ENCODE measurements at places on chromosomes 2 and 18.

DNA sequence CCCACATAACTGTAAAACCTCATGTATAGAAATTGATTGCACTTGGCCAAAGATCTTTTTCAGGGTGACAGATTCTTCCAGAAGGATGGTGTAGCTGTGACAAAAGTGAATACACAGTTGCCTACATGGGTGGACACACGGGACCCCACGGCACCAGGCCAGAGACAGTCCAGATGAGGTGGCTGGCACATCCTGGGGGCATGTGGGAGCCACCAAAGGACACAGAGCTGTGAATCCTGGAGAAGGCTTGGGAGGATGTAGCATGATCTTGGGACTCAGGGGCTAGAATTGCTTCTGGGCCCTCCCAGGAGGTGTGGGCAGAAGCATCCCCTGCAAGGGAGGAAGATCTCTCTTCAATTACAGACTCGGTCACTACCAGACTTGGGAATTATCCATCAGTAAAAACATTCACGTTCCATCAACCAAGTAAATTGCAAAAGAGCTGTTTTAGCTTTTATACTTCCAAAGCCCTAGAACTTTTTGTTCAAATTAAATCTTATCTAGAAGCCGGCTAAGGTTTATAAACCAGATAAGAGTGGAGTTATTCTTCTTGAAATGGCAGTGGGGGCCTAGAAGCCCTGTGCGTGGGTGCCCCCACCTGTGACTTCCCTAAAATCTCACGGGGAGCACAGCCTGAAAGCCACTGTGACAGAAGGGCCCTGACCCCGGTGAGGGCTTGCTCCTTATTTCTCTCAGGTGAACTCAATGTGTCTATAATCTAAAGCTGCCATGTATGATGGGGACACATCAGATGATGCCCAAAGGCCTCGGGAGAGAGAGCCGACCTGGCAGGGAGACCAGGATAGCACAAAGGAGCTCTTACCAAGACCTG, 81.7 kb downstream of the SEPTIN10 start:
- DNase-seq, result no peak

DNA sequence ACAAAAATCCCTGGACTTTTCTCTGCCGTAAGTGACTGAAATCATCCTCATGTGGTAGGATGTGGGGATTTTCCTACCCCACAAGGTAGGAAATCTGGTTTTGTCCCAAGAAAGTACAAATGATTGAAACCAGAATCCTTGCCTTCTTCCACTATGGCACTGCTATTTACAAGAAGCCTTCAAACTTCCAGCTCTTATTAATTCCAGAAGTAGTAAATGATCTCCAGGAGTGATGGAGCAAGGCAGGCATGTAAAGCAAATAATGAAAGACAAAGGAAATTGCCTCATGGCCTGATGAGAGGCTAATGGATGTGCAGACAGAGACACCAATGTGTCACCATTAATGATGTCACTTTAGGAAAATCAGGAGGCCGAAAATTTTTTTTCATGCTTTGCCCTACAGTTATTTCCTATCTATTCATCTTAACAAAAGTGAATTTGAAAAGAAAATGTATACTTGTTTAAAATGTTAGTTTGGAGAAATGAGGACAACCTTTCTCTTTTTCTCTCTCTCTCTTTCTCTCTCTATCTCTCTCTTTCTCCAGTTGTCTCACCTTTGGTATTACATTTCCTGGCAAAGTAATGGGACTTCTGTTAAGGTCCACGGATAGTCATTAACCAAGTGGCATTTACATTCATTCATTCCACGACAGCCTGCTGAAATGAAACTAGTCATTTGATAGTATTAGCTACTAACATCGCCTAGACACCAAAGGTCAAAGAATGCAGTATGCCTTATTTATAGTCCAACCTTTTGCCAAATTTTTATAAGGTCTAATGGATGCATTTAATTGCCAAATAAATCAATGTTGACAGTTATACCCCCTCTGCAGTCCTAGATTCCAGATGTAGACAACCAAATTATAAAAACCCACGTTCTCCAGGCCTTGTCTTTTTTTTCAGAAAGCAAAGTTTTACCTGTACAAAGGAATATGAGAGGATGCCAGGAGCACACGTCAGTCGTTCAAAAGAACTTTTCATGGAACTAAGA, 5.0 kb upstream of the EVA1A start:
- DNase-seq, result no peak

DNA sequence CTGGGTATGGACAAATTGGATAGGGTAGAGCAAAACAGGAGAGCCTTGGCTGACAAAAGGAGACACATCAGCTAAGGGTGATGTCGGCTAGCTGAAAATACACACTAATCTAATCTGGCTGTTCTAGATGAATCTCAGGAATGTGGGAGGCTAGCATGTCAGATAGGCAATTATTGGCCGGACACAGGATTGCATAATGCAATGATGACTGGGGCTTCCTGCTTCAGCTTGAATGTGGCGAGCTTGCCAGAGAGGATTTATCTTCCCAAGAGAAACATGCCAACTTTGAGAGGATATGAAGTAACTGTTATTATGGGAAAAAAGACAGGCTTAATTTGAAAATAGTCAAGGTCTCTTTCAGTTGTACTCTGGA, 102.4 kb downstream of the TRIB2 start:
- DNase-seq, result no peak

DNA sequence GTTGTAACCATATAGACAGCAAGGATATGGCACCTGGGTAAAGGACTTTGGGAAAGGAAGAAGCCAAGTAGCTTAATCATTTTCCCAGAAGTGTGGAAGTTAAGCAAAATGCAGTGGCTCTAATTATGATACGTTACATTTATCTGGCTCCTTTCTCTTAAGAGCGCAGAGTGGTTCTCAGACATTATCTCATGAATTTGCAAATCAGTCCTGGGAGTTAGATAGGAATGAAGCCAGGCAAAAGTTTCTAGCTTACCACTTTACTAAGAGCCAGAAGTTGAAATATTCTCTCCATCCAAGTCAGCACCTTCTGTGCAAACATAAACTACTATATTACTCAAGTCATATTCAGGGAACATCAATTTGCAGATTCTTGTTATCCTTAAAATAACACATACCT, 10.9 kb upstream of the PIEZO2 start:
- DNase-seq, result no peak

DNA sequence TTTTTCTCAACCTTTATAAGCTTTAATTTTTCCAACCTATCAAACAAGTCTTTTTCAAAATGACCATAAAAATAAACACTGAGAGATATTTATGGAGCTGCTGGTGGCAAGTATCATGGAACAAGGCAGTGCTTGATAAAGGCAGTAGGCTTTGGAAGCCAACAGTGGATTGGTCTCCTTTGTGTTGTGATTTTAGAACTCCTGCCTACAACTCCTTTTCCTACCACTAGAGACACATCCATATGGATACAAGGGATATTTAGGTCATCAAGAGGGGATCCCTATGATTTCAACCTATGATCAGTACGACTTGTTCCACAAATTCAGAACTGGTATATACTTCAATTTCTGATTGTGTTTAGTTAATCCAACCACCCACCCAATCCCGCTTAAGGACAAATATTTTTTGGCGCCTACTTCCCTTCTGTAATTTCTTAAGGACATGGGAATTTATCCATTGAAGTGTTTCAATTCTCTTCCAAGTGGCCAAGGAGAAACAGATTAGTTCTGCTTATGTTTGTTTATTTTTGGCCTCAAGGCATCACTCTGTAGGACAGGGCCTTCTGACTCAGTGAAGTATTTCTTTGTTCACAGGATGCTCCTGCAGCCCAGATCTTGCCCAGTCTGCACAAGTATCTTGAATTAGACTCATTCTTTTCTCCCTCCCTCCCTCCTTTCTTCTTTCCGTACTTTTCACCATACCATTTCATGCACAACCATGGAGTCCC, 2119.6 kb upstream of the PIK3C3 start:
- no peak for DNase-seq

GRCh38 chr2:160247296-160248035, 47.4 kb upstream of the ITGB6 start:
- no peak for DNase-seq

DNA sequence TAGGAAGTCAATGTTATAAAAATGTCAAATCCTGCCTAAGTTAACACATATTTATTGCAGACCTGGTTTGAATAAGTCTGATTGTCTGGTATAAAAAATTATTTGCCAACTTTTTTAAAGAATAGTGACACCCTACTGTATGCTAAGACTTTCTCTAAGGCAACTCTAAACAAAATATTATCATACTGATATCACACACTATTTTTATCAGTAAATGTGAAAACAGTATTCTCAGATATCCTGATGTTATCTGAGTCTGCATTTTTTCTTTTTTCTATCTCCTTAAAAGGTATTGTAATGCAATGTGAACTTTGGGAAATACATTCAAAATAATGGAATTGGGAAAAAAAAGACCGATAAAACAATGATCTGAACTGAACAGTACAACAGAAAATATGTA, 127.1 kb downstream of the DOCK10 start:
- DNase-seq, result no peak

GRCh38 chr2:203870941-203871340, 3.4 kb downstream of the CTLA4 start:
- DNase-seq, result no peak

DNA sequence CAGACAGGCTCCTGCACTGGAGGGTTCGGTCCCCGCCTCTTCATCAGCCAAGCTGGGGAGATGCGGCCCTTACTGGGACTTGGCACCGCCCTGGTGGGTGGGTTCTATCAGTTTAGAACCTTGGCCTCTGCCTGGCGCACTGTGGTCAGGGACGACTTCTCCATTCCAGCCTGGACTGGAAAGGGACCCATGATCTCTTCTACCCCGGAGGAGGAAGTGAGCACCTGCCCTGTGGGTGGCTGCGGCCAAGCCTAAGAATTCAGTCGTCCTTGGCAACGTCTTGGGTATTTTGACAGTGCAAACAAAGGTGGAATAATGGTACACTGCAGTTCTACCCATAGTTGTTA, 106.9 kb upstream of the CD302 start:
- peak; percentile 92 for DNase-seq

DNA sequence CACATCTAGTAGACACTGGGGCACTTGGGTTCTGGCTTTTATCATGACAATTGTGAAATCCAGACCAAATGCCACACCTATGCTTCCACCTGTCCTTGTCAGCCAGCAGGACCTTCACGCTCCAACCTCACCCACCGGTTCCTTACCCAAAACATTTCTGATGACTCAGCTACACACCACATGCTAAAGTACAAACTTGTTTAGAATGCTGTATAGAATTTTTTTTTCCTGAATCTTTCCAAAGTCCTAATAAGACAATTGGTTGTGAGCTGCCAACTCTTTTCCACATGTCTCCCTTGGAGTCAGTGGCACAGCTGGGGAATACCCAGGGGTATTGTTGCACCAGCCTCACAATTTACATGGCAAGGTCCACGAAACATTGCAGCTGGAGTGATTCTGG, 75.5 kb upstream of the LPIN2 start:
- no peak for DNase-seq

- DNase-seq, result no peak
Measured at GRCh38 chr2:145091967-145092366, 572.0 kb upstream of the ZEB2 start.

GRCh38 chr2:240739797-240740196, 48.1 kb downstream of the AQP12A start:
- DNase-seq, result peak; percentile 31

GRCh38 chr2:105806996-105807395, 62.3 kb downstream of the NCK2 start:
- DNase-seq, result no peak

DNA sequence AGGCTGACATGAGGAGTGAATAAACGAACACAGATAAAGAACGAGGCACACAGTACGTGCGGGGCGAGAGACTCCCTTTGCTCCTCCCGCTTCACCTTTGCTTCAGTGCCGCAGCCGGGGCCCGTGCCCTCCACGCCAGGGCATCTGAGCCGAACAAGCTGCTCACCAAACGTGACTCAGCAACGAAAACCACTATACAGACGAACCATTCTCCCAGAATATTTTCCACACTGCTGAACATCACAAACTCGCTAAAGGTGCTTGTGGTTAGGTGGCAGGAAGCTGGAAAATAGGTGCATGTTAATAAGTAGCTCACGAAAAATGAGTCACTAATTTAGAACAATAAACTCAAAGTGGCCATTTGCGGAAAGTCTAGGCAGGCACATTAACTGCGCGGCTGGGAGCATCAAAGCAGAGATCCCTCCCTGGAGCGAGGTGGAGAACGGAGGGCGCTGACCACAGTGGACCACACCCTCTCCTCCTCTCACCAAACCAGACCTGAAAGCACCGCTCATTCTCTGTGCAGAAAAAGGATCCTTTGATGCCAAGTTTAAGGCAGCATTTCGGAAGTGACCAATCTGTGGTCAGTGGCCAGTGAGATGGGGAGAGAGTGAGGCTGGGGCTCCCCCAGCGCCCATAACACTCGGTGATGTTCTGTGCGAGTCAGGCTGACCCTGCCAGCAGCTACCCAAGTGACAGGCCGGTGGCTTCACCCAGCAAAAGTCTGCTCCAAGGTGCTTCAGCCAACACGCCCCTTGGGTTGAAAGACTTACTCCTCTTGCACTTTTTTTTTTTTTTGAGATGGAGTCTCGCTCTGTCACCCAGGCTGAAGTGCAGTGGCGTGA, 153.2 kb downstream of the HDAC4 start:
- DNase-seq, result no peak

Data from common myeloid progenitor, CD34-positive (primary cell).